ENCODE measurements at places on chromosomes 1 and 21. TPM values are rescaled to one million over a fixed set of nuclear protein-coding genes. Genes with fewer than 3 reads are reported as not detected.

- no peak for DNase-seq
Measured at GRCh38 chr1:245797592-245798348, 643.0 kb downstream of the KIF26B start.

- no peak for DNase-seq
Measured at GRCh38 chr1:56448529-56449300, 130.6 kb downstream of the PLPP3 start.

The PATJ gene
- polyA plus RNA-seq: 2.9 TPM

The FCRL6 gene
- not detected for polyA plus RNA-seq
